ENCODE measurements at places on chromosomes 16 and 17.
A peak's percentile ranks its signal among the peaks of the same experiment; 100 is the strongest.

DNA sequence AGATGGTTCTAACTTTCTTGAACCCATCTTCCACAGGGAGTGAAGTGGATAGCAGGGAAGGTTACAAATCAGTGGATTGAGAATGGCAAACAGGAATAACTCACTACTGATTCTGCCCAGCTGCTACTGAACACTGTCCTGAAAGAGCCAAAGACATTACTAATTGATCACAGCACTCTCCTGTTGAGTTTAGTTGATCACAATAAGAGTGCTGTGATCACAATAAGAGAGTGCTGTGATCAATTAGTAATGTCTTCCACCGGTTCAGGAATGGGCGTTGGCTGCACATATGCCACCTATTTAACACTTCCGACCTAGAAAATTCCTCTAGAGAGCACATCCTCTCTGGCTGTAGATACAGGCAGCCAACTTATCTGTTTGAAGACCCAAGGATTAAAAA lies 11.4 kb downstream of the CFAP97D1 start:
- peak; percentile 77 for DNase-seq

- no peak for DNase-seq
These were observed 1409.2 kb upstream of the GOT2 start for GRCh38 chr16:60143348-60143705.

GRCh38 chr16:70715860-70716357 lies 30.1 kb upstream of the MTSS2 start:
- peak; percentile 73 for DNase-seq

DNA sequence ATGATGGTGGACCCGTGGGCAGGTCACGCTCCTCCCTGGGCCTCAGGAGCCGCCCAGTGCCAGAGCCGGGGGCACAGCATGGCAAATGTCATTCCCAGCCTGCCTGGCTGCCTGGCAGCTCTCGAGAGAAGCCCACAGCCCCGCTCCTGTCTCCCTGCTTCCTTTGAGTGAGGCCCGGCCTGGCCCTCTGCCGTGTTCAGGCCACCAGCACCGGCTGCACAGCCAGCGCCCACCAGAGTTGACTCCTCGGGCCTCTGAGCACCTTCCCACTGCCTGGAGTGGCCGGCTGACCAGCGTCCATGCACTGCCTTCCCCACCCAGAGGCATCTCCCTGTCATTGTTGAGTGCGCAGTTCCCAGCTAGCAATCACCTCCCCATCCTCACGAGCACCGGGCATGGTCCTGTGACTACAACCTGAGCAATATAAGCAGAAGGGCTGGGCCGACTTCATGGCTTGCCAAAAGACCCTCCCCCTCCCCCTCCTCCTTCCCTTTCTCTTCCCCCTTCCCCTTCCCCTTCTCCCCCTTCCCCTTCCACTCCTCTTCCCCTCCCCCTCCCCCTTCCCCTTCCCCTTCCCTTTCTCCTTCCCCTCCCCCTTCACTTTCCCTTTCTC lies 11.9 kb upstream of the SLC38A10 start:
- no peak for DNase-seq

DNA sequence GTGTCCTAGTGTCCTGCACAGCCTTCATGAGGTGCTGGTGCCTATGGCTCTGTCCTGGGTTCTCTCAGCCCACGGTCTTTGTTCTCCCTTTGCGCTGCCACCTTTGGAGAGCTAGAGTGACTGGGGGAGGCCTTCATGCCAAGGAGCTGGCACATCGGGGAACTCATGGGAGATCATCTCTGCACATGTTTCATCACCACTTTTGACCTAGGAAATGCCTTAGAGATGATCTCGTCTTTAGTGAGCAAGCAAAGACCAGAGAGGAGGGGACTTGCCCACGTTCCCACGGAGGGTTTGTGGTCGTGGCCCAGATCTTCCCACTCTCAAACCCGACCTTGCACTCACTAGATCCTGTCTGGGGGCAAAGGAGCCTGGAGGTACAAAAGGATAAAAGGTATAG lies 23.5 kb downstream of the TBX4 start:
- peak; percentile 53 for DNase-seq
